ENCODE measurements at places on chromosomes 12 and 14.

DNA sequence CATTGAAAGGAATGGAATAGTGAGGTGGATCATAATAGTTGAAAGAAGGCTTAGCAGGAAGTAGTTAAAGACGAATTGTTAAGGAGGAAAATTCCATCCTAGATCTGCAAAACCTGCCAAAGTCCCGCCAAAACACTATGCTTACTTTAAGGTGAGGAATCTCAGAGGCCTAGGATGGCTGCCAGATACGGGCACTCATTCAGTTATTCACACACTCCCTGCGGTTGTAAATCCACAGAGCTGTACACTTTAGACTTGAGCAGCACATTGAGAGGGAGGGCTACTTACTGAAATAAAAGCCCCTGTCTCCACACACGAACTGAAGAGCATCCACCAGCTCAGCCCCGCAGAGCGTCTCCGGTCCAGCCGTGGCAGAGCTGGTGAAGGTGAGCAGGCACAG lies 5.0 kb downstream of the IGF1 start:
- no peak for DNase-seq

DNA sequence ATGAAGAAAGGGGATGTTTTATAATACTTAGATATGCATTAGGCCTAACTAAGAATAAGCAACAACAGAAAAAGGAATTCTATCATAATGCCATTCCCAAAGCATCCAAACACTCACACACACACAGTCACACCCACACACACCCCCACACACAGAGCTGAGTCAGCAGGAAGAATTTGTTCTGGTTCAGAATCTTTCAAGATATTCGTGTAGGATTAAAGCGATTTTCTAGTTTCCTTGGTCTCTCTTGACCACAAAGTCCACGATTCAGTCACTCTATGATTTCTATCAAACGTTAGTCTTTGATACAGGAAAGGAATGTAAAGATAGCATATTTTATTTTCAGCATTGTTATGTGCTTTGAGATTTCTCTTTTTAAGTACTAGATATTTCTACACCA lies 382.6 kb upstream of the DCN start:
- DNase-seq: peak; percentile 23

DNA sequence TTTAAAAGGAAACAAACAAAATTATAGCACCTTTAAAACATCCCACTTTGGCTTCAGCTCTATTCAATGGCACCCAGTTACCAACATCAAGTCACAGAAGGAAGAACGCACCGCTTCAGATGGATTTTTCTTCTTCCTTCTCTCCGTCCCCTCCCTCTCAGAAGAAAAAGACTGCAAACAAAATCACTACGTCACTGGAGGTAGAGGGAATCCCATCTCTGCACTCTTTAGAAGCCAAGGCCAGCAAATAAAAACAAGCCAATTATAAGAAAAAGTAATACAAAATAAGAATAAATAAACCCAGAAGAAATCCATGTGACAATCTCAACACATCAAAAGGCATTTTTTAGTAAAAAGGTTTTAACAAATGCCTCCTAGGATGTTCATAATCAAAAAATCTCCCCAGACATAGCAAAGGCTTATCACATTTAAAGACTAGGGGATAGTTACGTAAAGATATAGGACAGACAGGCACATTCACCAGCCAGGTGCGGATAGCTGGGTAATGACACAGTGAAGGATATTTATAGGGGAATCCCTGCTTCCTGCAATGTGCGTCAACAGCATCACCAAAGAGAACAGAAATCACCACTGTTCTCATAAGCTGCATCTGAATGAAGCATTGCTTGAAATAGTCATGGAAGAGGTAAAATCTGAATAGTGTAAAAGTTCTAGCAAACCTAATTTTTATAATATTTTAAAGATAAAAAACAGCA lies 89.4 kb downstream of the R3HDM2 start:
- no peak for DNase-seq

DNA sequence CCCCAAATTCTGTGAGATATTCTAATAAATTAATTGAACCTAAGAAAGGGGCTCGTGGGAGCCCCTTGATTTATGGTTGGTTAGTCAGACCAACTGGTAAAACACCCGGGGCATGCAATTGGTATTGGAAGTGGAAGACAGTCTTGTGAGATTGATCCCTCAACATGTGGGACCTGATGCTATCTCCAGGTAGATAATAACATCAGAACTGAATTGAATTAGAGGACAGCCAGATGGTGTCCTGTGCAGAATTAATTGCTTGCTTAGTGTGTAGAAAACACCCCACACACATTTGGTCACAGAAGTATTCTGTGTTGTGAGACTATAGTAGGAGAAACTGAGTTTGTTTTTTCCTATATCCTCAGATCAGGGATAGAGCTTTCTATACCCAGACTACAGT lies 22.0 kb downstream of the PYROXD1 start:
- DNase-seq: no peak
